CD14-positive monocyte (primary cell): ENCODE measurements at places on chromosomes 7 and 10. TPM values are rescaled to one million over a fixed set of nuclear protein-coding genes. Genes with fewer than 3 reads are reported as not detected.

The SKIDA1 gene
- polyA plus RNA-seq = 0.05 and 0.15 TPM in 2 replicates

The GPR85 gene
- not detected for polyA plus RNA-seq

DNA sequence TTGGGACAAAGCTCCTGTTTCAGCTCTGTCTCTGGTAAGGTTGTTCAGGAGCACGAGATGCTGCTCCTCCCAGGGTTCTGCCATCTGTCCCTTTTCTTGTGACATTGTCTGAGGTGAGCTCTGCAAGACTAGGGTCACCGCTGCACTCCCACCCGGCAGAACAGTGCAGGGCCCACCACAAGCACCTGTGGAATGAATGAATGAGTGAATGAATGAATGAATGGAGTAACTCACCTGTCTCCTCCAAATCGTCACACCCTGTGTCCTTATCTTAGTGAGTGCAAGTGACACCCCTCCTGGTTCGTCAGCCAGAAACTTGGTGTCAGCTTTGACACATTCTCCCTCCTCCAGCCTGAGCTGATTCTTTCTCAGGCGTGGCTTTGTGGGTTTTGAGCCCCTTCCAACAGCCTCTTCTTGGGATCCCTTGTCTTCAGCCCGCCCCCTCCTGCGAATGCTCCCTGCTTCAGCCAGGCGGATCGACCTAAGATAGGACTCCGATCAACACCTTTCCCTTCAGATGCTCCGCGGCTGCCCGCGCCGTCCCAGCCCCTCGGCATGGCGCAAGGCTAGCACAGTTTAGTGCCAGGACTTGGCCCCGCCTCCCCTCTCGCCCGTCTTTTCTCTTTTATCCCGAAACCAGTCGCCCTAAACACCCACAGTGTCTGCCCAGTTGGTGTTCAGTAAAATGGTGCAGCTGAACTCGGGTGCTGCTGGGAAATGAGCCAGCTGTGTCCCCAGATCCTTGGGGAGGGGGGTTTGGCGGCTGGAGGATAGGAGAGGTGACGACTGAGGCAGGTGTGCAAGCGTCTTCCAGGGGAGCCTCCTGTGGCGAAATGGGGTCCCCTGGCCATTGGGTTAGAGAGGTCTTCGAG is 89.3 kb downstream of the BEND7 start:
- no peaks in the 10 kb centered on the region for H3K36me3 ChIP-seq
- H3K27me3 ChIP-seq = peaks cover 31% of the 10 kb centered on the region
- H3K27ac ChIP-seq = no peak overlapping the region
- H3K4me3 ChIP-seq = no peak overlapping the region
- peaks cover 11% of the 10 kb centered on the region for H3K4me1 ChIP-seq

- peaks cover 18% of the 10 kb centered on the region for H3K27me3 ChIP-seq
- no peak overlapping the region for H3K27ac ChIP-seq
- peaks cover 4% of the 10 kb centered on the region for H3K4me1 ChIP-seq
- no peak overlapping the region for H3K4me3 ChIP-seq
Observed at GRCh38 chr7:159034988-159035387, 109.7 kb downstream of the VIPR2 start.

DNA sequence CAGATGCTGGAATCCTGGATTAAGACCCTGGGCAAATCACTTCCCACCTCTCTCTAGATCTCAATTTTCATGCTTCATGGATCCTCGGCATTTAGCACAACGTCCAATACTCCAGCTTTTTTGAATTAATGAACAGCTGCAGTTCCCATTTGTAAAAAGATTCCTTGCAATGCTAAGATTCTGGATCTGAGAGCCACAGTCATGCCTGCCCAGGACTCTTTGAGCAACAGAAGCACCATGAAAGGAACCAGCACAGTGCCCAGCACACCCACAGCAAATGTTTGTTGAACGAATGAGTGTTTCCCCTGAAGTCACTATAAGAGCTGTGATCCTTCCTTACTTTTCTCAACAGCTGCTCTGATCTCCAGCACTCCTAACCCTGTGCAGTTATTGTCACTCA is 20.8 kb upstream of the DDIT4 start:
- H3K4me3 ChIP-seq = no peak overlapping the region
- peaks cover 47% of the 10 kb centered on the region for H3K4me1 ChIP-seq
- H3K27ac ChIP-seq = no peak overlapping the region
- H3K36me3 ChIP-seq = no peaks in the 10 kb centered on the region
- DNase-seq = no peak

The UCMA gene
- not detected for polyA plus RNA-seq

DNA sequence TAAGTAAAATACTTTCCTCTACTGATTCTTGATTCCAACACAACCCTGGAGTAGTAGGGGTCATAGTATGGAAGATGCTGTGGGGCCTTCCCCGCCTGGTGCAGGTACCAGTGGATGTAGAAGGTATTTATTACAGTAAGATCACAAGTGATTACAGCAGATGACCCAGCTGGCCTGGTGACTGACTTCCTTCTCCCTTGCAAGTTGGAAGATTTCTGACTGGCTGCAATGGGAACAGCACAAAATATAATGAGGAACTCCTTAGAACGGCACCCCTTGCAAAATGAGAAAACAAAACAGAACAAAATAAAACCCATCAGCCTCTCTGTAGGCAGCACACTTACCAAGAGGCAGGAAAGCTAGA is 61.7 kb upstream of the TARP start:
- H3K4me3 ChIP-seq = peak overlapping the region; percentile 38
- no peaks in the 10 kb centered on the region for H3K27me3 ChIP-seq
- H3K4me1 ChIP-seq = peaks cover 33% of the 10 kb centered on the region
- peaks cover 4% of the 10 kb centered on the region for H3K36me3 ChIP-seq
- peak overlapping the region; percentile 72 for H3K27ac ChIP-seq

The NANOS1 gene
- not detected for polyA plus RNA-seq

The NIPSNAP2 gene
- 97.5 TPM for polyA plus RNA-seq

DNA sequence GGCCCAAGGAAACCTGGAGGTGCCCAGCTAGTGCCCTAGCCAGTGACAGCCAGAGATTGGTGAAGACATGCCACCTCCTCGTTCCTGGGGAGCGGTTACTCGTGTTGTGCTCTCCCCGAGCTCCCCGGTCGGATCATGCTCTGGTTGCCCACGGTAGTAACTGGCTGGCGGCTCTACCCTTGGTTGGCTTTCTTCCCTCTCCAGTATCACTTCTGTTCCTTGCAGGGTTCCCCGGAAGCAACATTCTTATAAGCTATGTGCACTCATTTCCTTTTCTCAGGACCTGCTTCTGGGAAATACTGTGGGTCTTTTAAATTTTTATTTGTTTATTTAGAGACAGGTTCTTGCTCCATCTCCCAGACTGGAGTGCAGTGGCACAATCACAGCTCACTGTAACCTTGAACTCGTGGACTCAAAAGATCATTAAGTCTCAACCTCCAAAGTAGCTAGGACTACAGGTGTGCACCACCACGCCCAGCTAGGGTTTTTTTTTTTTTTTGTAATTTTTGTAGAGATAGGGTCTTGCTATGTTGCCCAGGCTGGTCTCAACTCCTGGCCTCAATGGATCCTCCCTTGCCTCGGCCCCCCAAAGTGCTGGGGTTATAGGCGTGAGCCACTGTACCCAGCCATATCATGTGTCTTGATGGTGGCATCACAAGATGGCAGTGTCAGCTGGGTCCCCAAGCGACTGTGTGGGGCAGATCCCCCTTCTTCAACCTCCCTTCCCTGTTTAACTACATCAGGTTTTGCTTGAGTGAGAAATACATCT is 6.9 kb upstream of the CALHM1 start:
- H3K4me1 ChIP-seq = peaks cover 62% of the 10 kb centered on the region
- no peak overlapping the region for H3K4me3 ChIP-seq
- DNase-seq = peak; percentile 31
- no peaks in the 10 kb centered on the region for H3K36me3 ChIP-seq

GRCh38 chr7:55336540-55336939 is 28.6 kb upstream of the LANCL2 start:
- H3K4me3 ChIP-seq = no peak overlapping the region
- H3K4me1 ChIP-seq = no peaks in the 10 kb centered on the region
- DNase-seq = no peak
- H3K27me3 ChIP-seq = no peaks in the 10 kb centered on the region

DNA sequence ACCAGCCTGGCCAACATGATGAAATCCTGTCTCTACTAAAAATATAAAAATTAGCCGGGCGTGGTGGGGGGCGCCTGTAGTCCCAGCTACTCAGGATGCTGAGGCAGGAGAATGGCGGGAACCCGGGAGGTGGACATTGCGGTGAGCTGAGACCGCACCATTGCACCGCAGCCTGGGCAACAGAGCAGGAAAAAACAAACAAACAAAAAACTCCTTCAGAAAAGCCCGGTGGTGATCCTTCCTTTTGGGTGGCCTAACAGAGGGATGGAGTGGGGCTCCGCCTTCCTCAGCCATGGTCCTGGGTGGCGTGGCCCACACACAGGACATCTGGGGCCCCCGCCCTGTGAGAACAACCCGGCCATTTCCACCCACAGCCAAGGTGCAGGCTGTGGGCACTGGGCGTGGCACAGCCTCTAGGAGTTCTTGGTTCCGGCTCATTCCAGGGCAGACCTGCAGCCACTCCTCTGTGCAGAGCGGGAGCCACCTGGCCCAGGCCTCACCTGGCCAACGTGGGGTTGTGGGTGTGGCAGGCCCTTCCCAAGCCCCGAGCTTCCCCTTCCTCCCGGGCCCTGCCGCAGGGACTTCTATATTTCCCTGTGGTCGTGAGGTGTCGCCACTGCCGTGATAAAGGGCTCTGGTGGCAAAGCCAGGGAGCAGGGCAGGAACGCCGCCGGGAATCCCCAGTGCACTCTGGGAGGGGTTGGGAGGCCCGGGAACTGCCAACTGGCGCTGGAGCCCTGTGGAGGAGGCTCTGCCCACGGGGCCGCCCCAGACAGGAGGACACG is 37.6 kb downstream of the GET4 start:
- H3K27me3 ChIP-seq = no peaks in the 10 kb centered on the region
- peak overlapping the region; percentile 32 for H3K27ac ChIP-seq
- DNase-seq = no peak
- H3K4me3 ChIP-seq = no peak overlapping the region
- H3K4me1 ChIP-seq = peaks cover 57% of the 10 kb centered on the region

DNA sequence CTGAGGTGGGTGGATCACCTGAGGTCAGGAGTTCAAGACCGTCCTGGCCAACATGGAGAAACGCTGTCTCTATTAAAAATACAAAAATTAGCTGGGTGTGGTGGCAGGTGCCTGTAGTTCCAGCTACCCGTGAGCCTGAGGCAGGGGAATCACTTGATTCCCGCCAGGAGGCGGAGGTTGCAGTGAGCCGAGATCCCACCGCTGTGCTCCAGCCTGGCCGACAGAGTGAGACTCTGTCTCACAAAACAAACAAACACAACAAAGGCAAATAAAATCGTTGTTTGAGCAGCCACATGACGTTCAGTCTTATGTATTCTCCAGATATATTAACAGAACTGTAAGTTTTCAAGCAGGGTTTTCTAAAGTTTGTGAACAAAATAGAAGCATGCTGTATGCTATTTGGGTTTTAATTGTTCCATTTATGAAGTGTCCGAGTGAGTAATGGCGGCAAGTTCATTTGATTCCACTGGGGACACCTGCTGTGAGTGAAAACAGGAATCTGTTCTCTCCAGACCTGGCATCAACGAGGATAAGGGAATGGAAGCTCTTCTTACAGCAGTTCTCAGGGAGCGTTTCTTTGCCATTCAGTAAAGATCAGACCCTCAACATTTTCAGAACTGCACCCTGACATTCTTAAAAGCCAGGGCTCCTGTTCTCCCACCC is 122.5 kb upstream of the PITRM1 start:
- DNase-seq = no peak
- H3K27ac ChIP-seq = no peak overlapping the region
- no peaks in the 10 kb centered on the region for H3K36me3 ChIP-seq
- no peaks in the 10 kb centered on the region for H3K27me3 ChIP-seq
- no peak overlapping the region for H3K4me3 ChIP-seq
- H3K4me1 ChIP-seq = no peaks in the 10 kb centered on the region

The OR2A42 gene
- not detected for polyA plus RNA-seq

GRCh38 chr7:105635197-105635596 is 53.9 kb upstream of the EFCAB10 start:
- DNase-seq = no peak
- H3K27me3 ChIP-seq = no peaks in the 10 kb centered on the region
- H3K4me3 ChIP-seq = no peak overlapping the region
- no peak overlapping the region for H3K27ac ChIP-seq
- peaks cover 88% of the 10 kb centered on the region for H3K36me3 ChIP-seq
- no peaks in the 10 kb centered on the region for H3K4me1 ChIP-seq

The MYO3A gene
- not detected for polyA plus RNA-seq

GRCh38 chr10:21195252-21195651 is 298.1 kb upstream of the NEBL start:
- no peaks in the 10 kb centered on the region for H3K27me3 ChIP-seq
- no peak for DNase-seq
- no peaks in the 10 kb centered on the region for H3K36me3 ChIP-seq
- no peak overlapping the region for H3K27ac ChIP-seq
- H3K4me3 ChIP-seq = no peak overlapping the region

DNA sequence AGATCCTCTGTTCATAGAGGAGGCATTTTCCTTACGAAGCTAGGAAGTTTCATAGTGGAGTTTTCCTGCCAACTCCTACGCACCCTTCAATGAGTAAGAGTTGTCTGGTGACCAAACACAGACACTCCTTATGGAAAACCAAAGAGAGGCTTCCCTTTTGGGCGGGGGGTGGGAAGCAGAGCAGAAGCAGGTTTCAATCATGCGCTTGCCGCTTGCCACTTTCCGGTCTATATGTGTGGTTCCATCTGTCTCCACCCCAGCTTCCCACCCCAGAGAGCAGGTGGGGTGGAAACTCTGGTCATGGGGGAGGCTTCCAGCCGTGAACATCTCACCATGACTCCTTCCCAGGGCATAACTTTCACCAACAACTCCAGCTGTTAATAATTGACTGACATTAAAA is 68.8 kb upstream of the GRB10 start:
- no peak for DNase-seq
- no peak overlapping the region for H3K4me3 ChIP-seq
- no peak overlapping the region for H3K27ac ChIP-seq
- H3K27me3 ChIP-seq = no peaks in the 10 kb centered on the region
- H3K36me3 ChIP-seq = no peaks in the 10 kb centered on the region
- no peaks in the 10 kb centered on the region for H3K4me1 ChIP-seq

DNA sequence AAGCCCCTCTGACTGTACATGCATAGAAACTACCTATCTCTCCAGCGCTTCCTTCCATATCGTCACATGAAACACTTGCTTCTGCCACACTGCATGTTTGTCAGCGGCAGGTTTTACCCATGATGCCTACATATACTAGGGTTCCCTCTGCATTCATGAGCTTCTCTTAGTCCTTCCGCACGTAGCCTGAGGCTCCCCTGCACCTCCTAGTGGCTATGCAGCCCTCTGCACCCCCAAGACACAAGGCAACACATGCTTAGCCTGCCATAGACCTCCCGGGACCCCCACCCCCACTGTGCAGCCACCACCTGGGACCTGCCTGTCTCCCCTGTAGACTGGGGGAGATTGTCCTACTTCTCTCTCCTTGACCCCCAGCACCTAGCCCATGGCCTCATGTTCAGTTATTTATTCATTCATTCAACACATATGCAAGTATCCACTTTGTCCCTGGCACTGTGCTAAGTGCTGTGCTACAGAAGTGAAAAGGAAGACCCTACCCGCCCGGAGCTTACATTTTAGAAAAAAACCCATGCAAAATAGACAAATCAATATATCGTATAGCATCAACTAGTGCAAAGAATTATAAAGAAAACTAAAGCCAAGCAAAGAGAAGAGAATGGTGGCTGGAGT is 23.5 kb downstream of the TMEM273 start:
- H3K27me3 ChIP-seq = no peaks in the 10 kb centered on the region
- H3K27ac ChIP-seq = no peak overlapping the region
- H3K4me1 ChIP-seq = peaks cover 16% of the 10 kb centered on the region

The GNGT1 gene
- not detected for polyA plus RNA-seq

The NUP42 gene
- polyA plus RNA-seq = 26.3 TPM

The LEP gene
- polyA plus RNA-seq = 0.12 TPM

GRCh38 chr7:154577141-154577873 is 425.6 kb downstream of the PAXIP1 start:
- no peak overlapping the region for H3K27ac ChIP-seq
- no peak for DNase-seq
- H3K27me3 ChIP-seq = no peaks in the 10 kb centered on the region
- H3K4me3 ChIP-seq = no peak overlapping the region
- H3K36me3 ChIP-seq = no peaks in the 10 kb centered on the region
